ENCODE measurements at places on chromosomes 1 and 21.

DNA sequence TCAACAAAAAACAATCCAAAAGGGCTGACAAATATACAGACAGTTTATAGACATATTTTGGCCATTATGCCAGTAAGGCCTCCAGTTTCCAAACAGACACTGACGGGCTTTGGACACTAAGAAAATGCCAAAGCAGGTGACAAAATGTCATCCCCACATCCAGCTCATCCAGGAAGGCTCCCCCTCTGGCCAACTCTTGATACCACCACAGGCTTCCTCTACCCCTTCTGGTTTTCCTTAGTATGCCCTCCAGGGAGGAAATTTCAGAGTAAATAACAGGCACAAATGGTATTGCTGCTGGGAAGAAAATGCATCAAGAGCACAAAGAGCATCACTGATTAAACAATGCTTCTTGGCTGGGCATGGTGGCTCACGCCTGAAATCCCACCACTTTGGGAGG lies 225.3 kb downstream of the VAV3 start:
- DNase-seq: no peak

DNA sequence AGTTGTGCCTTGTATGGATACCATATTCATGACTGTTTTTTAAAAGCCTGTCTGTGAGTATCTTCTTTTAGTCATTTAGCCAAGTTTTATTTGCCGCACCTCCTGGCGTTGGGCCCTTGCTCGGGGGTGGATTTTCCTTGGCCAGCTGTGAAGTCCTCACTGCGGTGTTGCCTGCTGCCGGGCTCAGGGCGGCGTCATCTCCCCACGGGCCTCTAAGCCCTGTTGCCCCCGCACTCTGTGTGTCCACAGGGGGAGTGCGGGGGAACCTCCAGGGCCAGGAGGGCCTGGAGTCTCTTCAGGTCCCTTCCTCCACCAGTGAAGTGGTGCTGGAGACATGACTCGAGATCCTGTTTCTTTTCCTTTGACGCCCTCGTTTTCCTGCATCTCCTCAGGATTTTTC lies 65.8 kb upstream of the DIP2A start:
- no peak for DNase-seq

DNA sequence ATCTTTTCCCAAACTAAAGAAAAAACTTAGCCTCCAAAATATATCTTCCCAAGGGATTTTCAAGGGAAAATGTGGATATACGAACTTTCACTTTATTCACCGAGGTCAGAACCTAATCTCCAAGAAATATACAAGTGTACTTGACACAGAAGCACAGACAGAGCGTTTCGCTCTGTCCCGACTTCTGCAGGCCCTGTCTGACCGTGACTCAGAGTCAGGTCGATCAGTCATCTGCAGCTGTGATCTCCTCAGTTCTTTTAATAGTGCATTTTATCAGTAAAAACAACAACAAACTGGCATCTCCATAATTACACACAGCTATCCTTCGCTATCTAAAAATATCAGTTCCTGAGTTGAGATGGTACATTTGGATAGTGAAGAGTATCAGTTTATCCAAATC lies 226.6 kb downstream of the TM2D1 start:
- no peak for DNase-seq

DNA sequence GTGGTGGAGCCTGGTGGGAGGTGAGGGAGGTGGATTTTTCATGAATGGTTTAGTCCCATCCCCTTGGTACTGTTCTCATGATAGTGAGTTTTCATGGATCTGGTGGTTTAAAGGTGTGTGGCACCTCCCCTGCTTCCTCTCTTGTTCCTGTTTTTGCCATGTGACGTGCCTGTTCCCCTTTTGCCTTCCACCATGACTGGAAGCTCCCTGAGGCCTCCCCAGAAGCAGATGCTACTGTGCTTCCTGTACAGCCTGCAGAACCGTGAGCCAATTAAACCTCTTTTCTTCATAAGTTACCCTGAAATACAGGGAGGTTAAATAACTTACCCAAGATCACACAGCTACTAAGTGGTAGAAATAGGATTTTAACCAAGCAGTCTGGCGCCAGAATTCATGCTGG lies 4.3 kb upstream of the HEYL start:
- DNase-seq: no peak

- DNase-seq: no peak
Measured at GRCh38 chr1:182301026-182301436, 90.6 kb downstream of the GLUL start.

DNA sequence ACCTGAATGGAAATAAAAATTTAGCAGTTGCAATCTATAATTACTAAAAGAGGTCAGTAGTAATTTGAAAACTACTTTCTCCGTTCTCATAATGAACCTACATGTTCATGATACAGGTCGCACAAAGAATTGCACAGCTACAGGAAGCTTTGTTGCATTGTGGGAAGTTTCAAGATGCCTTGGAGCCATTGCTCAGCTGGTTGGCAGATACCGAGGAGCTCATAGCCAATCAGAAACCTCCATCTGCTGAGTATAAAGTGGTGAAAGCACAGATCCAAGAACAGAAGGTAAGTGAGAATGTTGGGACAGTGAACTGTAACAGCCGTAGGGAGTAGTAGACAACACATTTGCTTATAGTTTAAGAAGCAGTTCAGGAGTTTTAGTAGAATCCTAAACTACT lies 68.8 kb upstream of the BMP8A start:
- DNase-seq: no peak

GRCh38 chr1:92901699-92902405 lies 59.4 kb downstream of the DIPK1A start:
- no peak for DNase-seq

- DNase-seq: no peak
Measured at GRCh38 chr1:94235189-94236012, 2.0 kb downstream of the ARHGAP29 start.

DNA sequence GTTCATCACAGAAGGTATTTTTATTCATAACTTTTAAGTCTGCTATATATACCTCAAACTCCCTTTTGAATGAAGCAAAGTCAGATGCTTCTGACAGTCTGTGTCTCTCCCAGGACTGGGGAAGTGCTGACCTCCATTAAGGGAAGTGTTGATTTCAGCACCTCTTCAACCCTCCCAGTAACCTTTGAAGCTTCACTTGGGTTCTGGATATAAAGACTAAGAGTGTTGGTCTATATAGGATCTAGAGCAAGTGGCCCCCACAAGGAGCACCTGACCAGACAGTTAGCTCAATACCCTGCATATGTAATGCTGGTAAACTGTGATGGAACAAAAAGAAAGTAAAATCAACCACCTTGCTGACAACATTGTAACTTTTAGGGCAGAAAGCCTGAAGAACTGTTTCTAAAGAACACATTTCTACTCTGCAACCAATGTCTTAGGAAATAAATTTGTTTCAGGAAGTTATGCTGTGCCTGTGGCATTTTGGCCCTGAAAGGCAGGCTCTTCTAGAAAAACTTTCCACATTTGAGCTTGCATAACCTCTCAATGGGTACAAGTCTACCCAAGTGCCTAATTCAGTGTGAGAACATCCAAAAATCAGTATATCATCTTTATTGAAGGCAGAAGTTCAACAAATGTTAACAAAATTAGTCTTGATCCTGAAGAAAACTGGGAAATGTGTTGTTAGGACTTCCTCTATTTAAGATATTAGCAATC lies 865 bp upstream of the PTPN22 start:
- no peak for DNase-seq

- no peak for DNase-seq
Measured at GRCh38 chr1:159207774-159208173, 3.1 kb downstream of the ACKR1 start.

DNA sequence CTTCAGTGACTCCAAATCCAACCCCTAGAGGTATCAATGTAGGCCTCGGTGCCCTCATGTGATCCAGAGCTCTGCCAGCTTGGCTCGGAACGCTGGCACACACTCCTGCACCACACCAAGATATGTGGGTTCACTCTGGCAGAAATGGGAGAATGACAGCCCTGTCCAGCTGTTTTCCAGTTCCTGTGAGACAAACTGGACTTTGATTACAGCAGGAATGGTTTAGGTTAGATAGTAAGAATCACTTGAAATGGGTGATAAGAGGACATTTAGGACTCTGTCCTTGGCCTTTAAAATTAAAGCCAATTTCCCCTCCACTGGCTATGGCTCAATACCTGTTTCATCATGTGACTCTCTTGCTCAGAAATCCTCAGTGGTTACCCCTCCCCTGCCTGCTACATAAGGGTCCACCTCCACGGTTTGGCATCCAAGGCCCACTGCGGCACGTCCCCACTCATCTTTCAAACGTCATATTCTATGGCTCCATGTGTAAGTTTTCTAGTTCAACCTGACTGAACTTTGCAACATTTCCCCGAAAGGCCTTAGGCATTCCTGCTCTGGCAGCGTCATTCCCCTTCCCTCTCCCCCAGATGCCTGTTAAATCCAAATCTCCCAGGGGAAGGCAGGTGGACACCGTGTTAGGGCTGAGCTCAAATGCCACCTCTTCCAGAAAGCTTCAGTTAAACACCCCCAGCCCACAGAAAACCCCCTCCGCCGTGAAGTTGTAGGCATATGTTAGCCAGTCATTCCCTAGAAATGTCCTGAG lies 44.7 kb downstream of the PLEKHA6 start:
- DNase-seq: no peak

GRCh38 chr21:34770576-34770975 lies 101.8 kb downstream of the CLIC6 start:
- no peak for DNase-seq

DNA sequence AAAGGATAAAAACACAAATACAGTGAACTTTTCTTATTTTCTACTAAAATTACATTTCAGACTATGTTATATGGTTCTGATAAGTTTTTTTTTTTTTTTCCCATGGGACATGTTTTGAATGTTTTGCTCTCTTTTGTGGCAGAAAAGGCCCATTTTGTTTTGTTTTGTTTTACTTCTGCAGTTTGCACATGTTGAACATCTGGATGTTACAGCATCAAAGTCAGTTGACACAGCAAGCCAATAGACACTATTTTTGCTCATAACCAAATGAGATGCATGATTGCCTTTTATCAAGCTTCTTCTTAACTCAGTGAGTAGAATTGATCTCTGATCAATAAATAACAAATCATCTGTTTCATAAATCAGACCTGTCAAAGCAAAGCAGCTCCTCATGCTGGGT lies 904.2 kb downstream of the ADGRL2 start:
- no peak for DNase-seq

- no peak for DNase-seq
Measured at GRCh38 chr1:203202431-203203245, 16.1 kb upstream of the CHI3L1 start.

- no peak for DNase-seq
Measured at GRCh38 chr1:52127181-52128180, 14.4 kb upstream of the ZFYVE9 start.

GRCh38 chr1:87274851-87275250 lies 53.8 kb upstream of the LMO4 start:
- DNase-seq: no peak

DNA sequence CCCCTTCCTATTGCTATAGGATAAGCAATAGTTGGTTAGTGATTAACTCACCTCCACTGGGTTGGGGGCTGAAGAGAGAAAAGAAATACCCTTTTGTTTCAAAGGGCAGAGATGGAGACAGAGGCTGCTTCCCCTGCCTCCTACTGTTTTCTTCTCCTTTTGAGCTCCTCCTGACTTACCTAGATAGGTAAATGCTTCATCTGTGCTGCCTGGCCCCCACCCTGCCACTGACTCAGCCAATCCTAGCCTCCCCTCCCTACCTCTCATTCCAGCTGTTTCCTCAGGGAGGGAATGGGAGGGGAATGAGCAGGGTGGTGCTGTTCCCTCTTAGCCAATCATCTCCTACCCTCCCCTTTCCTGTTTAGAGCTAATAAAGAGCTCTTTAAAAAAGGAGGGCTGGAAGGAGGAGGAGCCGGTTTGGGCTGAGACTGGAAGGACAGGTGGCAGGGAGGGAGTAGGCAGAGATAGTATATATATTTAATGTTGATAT lies at the start of gene C1orf116:
Gene C1orf116 (minus strand): TSS at position 229 of the 490 bp plus-strand sequence. CDS start 5,158 bp downstream, outside the sequence.
- no peak for DNase-seq

- DNase-seq: no peak
Measured at GRCh38 chr1:200624679-200625335, 4.3 kb upstream of the KIF14 start.

- no peak for DNase-seq
Measured at GRCh38 chr1:93864175-93864574, 14.8 kb downstream of the DNTTIP2 start.

DNA sequence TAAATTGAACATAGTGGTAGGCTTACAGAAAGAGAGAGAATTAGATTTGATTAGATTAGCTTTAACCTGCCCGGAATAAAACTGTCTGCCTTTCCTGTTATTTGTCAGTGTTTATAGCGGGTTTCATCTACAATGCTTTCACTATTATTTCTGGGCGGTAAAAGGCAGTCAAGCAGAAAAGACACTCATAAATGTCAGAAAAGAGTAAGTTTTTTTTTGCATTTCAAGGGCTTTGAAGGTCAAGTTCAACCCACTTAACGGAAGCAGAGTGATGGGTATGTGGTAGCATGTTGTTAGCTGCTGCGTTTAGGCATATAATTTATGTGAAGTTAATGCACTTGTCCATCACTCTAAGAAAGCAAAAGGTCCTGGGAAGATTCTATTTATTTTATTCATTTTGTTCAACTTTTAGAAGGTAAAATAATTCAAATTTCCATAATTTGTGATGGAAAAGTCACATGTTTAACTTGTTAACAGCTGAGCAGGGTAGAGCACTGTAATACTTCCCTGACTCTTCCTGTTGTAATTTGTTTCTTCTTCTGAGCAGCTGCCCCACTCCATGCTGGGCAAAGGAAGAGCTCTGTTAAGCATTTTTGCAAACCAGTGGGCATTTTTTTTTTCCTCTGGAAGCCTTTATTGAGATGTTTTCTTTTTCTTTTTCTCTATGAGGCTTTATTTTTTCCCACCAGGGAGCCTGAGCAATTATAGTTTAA lies 220.1 kb downstream of the ST6GALNAC3 start:
- no peak for DNase-seq

- no peak for DNase-seq
Measured at GRCh38 chr1:243942196-243943150, 92.4 kb upstream of the AKT3 start.

GRCh38 chr1:170596701-170597100 lies 64.7 kb downstream of the GORAB start:
- DNase-seq: no peak

DNA sequence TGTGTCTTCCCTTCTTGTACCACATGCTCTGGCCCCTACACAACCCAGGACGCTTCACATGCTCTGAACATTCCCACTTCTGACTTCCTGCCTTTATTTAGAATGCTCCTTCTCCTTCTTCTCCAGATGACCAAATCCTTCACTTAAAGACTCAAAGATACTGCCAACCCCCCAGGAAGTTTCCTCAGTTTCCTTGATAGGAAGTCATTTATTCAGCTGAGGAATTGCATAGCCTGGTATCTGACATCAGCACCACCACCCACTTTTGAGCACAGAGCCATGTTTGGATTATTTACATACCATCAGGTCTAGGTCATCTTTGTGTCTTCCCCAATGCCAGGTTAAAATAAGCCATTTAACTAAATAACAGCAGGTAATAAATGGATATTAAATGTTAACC lies 42.4 kb downstream of the GFI1 start:
- no peak for DNase-seq

GRCh38 chr1:3542676-3543075 lies 68.6 kb downstream of the MEGF6 start:
- no peak for DNase-seq

GRCh38 chr1:94856868-94857267 lies 36.7 kb downstream of the SLC44A3 start:
- no peak for DNase-seq

GRCh38 chr1:40266786-40267535 lies 8.9 kb downstream of the ZMPSTE24 start:
- DNase-seq: no peak
